Large intestine (tissue), 12 donors: ENCODE measurements at places on chromosomes 3 and 15. TPM values are rescaled to one million over a fixed set of nuclear protein-coding genes. Genes with fewer than 3 reads are reported as not detected.

Gene NMNAT3
- polyA plus RNA-seq = 15.1 TPM

Gene CCDC39
- not detected for polyA plus RNA-seq

Gene ATP13A4
- 15.6 TPM for polyA plus RNA-seq

Gene HRG
- polyA plus RNA-seq = 0.04 TPM

DNA sequence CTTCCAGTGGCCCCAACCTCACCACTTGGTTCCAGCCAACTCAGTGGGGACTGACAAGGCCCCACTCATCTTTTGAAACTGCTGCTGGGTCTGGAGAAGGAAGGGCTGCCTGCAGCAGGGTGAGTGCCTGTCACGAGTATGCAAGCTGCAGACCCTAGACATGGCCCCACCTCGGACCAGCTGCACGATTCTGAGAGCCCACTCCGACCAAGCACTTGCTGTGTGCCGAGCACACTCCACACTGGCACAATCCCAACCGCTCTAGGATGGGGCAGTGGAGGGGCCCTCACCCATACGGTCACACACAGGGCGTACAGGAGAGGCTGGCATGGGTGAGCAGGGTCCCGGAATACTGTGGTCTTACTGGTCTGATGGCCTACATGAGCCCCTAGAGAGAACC lies 8.0 kb upstream of the PLXND1 start:
- DNase-seq = no peak

DNA sequence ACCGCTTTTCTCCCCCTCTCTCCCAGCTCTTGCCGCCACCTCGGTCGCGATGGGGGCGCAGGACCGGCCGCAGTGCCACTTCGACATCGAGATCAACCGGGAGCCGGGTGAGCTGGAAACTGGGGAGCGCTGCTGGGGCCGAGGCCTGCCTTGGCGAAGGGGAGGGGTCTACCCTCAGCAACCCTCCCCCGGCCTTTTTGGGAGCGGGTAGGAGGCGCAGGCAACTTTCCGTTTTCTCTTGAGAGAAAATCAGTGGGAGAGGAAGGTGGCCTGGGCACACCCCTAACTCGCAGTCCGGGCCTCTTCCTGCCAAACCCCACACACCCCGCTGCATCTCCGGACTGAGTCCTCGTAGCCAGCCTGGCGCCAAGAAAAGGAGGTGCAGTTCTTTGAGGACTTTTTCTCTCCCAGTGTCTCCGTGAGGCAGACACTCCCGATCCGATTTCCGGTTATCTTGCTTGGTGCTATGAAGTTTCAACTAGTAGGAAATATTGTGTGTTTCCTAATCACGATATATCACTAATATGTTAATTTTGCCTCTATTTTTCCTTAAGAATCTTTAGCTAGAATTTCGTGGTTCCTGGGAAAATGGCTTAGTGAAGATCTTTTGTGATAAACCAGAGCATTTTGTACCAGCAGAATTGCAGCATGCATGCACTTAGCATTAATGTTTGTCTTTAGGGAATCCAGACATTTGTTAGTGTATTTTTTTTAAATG lies 631 bp downstream of the NKTR start:
- DNase-seq = no peak

DNA sequence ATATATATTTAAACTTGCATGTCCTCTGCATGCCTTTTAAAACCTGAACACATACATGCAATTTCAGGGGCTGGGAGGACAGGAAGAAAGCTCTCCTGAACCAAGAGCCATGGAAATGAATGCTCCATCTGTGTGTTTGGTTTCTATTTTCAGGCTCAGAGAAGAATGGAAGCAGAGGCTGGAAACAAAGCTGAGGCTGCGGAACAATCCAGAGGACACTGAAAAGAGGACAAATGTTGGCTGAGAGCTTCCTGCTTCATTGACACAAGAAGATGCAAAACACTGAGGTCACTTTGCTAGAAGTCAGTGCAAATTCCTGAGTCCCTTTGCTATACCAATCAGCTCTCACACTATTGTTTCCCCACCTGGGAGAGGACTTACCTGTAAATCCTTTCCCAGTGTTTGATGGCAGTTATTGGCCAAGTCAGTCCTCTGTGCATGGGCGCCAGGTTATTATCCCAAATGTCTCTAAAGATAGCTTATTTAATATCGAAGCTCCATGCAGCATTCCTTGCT lies 12.7 kb downstream of the FAM240A start:
- DNase-seq = no peak

DNA sequence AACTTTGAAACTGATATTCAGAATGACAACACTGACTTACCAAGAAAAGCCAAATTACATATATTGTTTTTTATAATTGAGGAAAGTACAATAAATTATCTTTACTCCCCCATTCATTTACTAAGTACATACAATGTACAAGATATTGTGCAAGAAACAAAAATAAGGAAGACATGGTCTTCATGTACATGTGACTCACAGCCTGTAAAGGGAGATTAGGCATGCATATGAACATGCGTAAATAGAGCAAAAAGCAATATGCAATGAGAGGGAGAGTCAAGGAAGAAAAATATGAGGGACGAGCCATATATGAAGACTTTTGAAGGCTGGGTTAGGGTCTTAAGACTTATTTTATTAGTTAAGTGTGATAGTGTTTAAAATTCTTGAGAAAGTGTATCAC lies 258.4 kb downstream of the GBE1 start:
- DNase-seq = no peak

DNA sequence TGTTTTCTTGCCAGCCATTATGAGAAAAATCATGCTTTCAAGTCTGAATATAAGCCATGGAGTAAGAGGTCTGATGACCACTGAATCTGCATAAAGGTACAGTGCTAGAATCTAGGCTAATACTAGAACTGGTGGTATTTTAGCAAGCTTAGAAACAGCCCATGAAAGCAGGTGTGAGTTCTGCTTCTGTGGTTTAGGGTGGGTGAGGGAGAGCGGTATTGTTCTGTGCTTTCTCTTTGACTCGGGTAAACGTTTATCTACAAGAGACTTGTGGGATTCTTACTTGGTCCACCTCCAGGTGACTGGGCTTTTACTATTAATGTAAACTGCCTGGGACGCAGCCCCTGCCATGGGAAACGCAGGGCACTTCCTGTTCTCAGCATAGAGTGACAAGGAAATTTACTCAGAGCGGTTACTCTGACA lies 55.2 kb downstream of the PGPEP1L start:
- no peak for DNase-seq

- DNase-seq = no peak
Measured at GRCh38 chr15:48478581-48478980, 147.4 kb downstream of the DUT start.

GRCh38 chr3:46399557-46399956 lies 7.3 kb downstream of the CCR5AS start:
- no peak for DNase-seq

GRCh38 chr15:31271711-31272557 lies 54.7 kb upstream of the KLF13 start:
- DNase-seq = no peak

- no peak for DNase-seq
Measured at GRCh38 chr3:18112674-18113375, 312.3 kb downstream of the SATB1 start.

DNA sequence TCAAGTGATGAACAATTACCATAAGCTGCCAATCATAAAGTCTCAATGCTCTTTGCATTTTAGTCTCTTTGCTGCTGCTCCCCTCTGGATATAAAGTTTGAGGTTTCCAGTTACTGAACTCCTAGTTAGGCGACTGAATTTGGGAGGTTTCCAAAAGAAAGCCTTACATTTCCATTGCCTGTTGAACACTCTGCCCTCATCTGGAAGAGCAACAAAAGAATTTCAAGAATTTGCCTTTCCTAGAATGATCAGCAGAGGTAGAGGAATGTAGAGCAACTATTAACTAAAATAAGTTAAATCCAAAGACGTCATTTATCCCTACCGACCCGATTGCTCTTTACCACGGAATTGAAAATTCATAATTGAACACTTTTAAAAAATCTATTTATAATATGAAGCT lies 53.4 kb upstream of the PRICKLE2 start:
- no peak for DNase-seq

DNA sequence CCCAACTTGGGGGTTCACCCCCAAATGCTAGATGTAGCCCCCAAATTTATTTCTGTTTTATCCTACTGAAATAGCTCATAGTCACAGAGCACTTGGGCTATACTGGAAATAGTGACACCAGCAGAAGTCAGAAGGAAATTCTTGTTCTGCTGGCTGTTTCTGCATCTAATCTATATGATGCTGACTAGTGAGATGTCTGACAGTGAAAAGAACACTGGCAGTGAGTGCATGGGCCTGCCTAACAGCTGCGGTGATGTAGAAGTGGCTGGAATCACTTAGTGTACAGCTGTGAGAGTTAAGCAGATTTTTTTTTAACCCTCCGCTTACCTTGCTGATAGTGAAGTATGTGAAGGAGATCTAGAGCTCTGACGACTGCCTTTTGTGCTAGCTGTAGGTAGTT lies 14.0 kb downstream of the TTC14 start:
- no peak for DNase-seq

DNA sequence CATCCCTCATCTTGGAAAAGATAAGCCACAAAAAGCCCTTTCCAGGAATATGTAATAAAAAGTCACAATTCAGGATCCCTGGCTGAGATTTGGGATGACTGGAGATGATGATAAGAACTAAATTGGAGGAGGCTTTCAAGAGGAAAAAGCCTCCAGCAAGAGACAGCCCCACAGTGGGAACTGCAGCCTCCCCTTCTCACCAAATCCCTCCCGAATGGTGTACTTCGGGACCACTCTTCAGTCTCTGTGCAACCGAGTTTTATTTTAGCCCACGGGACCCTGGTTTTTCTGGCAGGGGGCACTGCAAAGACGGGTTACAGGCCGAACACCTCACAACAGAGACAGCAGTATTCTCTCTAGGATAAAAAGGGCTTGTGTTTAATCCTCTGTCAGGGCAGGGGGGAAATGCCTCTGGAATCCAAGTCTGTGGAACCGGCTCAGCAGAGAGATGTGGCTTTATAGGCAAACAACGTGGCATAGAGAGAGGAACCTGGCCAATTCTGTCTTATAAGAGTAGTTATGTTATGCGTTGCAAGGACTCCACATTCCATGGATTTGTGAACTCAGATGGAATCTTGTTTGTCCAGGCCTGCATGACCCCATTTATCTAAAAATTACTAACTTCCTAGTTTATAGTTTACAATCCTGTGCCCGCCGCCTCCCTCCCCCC lies 1.2 kb upstream of the LMCD1 start:
- no peak for DNase-seq

GRCh38 chr3:115513416-115513800 lies 109.9 kb upstream of the GAP43 start:
- DNase-seq = no peak

GRCh38 chr3:66994588-66994987 lies 3.5 kb upstream of the KBTBD8 start:
- DNase-seq = no peak
